Urinary bladder (tissue), 4 donors: ENCODE measurements at places on chromosomes 6 and 20.

DNA sequence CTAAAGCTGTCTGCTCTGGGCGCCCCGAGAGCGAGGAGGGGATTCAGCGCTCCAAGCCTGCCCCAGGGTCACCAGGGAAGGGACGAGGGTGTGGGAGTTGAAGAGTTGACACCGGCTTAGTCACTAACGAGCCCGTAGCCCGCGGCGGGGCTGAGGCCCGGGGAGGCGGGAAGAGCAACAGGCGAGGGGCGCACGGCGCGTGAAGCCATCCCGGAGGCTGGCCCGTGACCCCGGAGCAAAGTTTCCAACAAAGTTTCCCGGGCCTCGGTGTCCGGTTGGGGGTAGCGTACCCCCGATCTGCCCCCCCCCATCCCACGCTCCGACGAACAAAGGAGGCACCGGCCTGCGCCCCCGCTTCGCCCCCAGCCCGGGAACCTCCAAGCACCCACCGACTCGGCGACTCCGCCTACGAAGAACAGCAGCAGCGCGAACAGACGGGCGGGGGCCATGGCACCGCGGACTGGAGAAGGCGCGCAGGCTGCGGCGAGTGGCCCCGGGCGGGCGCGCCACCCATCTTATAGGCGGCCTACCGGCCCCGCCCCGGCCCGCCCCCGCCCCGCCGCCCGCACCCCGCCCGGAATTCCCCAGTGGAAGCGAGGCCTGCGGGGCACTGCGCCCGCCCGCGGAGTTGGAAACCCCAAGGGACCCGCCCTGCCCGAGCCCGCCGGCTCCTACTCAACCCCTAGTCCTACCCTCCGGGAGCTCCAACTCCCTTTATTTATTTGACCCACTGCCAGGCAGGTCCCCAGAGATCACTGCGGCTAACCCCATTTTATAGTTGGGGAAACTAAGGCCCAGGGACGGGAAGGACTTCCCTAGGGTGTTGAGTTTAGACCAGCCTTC is at the start of gene SDC4:
Gene SDC4, minus strand, starts transcription at position 489 of the 843 bp plus-strand sequence. Its CDS starts 40 bp downstream, at position 449.
- DNase-seq, result no peak

GRCh38 chr20:36390719-36391415 is 84.7 kb downstream of the DLGAP4 start:
- DNase-seq, result no peak

DNA sequence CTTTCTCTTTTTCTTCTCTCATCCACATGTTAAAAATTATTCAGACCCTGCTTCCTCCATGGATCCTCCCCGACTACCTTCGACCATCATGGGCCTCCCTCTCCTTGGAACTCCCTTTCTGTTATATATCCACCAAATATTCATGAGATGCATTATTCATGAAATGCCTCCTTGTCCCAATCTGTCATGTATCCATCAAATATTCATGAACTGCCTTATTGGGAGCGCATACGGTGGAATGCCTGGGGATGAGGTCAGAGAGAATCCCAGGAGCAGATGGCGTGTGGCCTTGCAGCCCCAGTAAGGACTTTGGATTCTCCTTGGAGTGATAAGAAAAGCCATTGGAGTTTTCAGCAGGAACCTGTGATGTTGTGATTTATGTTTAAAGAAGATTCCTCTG is 97.0 kb downstream of the NRN1 start:
- no peak for DNase-seq

DNA sequence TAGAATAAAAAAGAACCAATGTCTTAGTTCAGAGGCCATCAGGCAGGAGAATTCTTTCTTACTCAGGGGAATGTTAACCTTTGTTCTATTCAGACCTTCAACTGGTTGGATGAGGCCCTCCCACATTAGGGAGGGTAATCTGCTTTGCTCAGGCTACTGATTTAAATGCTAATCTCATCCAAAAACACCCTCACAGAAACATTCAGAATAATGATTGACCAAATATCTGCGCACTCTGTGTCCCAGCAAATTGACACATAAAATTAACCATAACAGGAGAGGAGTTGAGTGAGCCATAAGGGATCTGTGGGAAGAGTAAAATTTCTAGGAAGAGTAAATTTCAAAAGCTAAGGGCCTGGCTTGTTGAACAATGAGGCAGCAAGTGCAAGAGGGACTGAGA is 234.0 kb upstream of the PLCB4 start:
- DNase-seq, result no peak

GRCh38 chr20:33843854-33844253 is 32.7 kb downstream of the CHMP4B start:
- DNase-seq, result no peak

GRCh38 chr6:51116723-51117122 is 298.1 kb downstream of the TFAP2B start:
- no peak for DNase-seq
